Activated CD4-positive, alpha-beta T cell treated with anti-CD3 and anti-CD28 coated beads for 1 hour (primary cell): ENCODE measurements at places on chromosomes 7 and 10.
A peak's percentile ranks its signal among the peaks of the same experiment; 100 is the strongest.

DNA sequence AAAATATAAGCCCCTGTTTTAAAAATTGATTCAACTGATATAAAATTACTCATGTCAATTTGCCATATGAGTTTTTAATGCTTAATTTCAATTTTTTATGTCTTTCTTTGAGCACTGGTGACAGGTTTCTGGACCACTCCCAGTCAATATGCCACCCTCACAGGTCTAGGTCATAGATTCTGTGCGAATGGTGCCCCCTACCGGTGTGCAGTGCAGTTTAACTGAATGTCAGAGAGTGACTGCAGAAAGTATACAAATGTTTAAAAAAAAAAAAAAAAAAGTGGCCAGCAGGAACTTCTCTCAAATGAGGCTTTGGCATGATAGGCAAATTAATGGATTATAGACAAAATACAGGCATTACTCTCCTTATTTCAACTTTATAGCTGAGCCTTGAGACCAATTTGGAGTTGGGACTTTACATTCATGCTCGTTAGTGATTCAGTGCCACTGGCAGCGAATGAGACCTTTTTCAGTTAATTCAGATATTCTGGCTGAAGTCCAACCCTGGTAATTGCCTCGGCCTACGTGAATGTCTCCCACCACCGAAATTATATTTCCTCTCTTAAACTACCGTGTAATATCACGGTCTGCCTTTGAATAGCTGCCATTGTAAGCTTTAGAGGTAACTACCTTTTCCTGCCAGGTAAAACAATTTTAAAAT, 427.6 kb downstream of the PHTF2 start:
- DNase-seq: no peak

DNA sequence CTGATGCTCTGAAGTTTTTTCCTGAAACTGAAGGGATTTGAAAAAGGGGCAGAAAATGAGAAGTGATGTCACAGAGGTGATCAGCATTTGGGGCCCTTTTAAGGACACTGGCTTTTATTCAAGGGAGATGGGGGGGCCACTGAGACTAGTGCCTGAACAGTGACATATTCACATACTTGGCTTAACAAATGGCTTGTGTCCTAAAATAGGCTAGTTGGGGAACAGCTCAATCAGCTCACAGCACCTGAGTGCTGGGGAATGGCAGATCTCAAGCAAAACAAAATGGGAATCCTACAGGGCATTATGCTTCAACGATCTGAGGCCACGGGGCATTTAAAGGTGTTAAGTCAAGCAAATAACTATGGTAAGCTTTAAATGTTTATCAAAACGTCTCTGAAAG, 90.1 kb downstream of the UBE2H start:
- DNase-seq: no peak

DNA sequence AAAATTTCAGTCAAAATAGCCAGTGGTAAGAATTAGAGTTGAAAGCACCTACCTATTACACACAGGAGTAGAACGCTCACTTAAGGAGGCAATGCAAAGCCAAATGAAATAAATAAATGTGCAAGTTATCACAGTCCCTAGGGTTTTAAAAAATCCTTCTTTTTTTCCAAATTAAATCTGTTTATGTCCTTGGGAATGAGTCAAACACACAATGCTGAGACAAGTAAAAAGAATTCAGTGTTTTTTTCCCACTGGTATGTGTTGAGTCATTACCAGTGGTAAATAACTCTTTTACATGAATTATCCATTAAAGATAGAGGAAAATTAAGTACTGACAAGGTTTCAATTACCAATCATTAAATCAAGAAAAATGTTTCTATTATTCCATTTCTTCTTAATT, 438.6 kb downstream of the TNS3 start:
- DNase-seq: no peak

DNA sequence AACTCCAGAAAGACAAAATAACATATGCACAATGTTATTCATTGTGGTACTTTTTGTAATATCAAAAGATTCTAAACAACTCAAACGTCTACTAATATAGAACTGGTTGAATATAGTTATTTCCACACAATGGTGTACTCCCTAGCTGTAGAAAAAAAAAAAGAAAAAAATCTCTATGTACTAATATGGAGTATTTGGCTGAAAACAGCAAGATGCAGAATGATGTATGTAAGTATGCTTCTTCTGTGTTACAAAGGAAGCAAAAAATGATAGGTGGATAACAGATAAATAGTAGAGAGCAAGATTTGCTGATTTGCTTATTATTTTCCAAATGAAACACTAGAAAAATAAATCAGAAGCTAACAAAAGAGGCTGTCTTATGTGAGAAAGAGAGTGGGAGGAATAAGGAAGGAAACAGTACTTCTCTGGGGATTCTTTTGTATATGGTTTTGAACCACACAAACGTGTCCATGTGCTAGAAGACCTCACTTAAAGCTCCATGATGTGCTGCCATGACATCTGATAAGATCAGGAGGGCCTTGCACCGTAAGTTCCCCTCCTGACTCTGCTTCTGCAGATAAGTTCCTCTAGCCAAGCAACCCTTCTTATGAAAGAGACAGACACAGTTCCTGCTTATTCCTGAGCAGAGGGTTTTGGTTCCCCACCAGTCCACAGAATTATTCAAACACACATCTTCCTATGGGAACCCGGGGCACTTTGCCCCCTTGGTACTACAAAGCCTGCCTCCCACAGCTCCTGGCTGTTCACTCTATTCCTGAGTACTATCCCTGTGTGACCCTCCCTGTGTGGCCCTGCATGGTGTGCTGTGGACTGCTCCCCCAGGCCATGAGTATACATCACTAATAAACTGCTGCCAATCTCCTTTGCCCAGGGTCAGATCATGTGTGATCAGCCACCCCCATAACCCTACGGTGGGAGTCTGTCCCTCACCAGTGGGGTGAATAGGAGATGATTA, 159.1 kb downstream of the CCDC71L start:
- DNase-seq: no peak

- DNase-seq: peak; percentile 45
These were observed 10.6 kb downstream of the HABP2 start for GRCh38 chr10:113563306-113564088.

- DNase-seq: no peak
These were observed 455.0 kb downstream of the CCSER2 start for GRCh38 chr10:84783386-84783785.

GRCh38 chr10:93039721-93040120, 20.9 kb upstream of the CYP26C1 start:
- no peak for DNase-seq

DNA sequence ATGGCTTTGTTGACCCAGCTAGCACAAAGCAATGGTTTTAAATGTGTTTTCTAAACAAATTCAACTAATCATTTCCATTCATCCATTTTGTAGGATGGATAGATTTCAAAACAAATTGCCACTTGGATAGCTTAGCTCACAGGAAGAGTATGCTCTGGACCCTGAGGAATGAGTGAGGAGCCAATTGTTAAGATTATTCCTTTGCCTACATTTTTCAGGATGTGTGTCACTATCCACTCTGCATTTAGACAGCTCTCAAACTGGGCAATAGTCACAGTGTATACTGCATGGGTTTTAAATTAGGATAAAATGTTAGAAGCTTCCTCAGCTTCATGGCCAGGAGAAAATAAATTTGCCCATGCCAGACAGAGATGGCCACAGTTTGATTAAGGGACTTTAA, 605.6 kb upstream of the TEX47 start:
- DNase-seq: no peak

GRCh38 chr7:2090526-2091520, 141.9 kb downstream of the MAD1L1 start:
- DNase-seq: no peak

DNA sequence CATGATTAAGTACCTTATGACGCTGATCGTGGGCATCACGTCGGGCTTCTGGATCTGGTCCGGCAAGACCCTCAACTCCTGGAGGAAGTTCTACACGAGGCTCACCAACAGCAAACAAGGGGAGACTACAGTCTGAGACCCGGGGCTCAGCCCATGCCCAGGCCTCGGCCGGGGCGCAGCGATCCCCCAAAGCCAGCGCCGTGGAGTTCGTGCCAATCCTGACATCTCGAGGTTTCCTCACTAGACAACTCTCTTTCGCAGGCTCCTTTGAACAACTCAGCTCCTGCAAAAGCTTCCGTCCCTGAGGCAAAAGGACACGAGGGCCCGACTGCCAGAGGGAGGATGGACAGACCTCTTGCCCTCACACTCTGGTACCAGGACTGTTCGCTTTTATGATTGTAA, 2.5 kb downstream of the FZD1 start:
- no peak for DNase-seq

GRCh38 chr7:23334482-23335056, 35.4 kb downstream of the MALSU1 start:
- no peak for DNase-seq

DNA sequence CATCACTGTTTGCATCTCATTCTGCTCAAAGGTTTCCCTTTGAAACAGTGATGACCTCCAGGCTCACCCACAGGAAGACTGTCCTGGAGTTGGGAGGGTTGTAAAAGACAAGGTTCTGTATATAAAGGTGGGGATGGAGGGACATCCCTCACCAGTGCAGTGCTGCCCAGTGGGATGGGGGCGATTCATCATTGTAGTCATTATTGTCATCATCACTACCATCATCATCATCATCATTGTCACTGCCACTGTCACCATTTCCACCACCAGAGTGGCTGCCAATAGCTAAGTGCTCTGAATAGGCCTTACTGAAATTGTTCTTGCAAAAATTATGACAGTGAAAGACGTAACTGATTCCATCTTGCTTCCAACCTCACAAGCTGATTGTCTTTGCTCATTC, 24.7 kb downstream of the MRPS24 start:
- no peak for DNase-seq

GRCh38 chr7:43248961-43249822, 136.7 kb downstream of the HECW1 start:
- no peak for DNase-seq

- DNase-seq: no peak
These were observed 151.1 kb upstream of the PPP2R2D start for GRCh38 chr10:131749767-131750142.

DNA sequence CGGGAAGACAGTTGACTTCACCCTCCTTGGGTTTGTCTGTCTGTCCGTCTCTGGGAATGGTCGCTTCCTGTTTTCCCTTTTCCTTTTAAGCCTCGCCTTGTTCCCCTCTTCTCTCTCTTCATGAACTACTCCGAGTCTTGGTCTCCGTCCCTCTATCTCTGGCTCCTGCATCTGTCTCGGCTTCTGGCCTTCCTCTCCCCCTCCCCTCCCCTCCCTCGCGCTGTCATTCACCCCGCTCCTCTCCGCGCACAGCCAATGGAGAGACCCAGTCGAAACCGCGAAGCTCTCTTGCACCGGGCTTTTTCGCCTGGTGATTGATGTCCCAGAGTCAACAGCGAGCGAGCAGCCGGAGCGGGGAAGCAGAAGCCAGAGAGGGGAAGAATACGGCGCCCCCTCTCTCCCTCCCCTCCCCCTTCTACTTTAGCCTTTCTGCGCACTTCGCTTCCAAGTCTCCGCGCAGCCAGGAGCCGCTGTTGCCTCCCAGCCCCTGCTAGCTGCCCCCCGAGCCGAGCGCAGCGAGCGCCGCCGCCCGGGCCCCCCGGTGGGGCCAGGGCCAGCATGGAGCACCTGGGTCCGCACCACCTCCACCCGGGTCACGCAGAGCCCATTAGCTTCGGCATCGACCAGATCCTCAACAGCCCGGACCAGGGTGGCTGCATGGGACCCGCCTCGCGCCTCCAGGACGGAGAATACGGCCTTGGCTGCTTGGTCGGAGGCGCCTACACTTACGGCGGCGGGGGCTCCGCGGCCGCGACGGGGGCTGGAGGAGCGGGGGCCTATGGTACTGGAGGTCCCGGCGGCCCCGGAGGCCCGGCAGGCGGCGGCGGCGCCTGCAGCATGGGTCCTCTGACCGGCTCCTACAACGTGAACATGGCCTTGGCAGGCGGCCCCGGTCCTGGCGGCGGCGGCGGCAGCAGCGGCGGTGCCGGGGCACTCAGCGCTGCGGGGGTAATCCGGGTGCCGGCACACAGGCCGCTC, at the start of gene TLX1:
TSS of gene TLX1 (plus strand) at position 317 of the 978 bp plus-strand sequence. CDS start at position 559, 242 bp downstream.
- DNase-seq: no peak

GRCh38 chr10:4183761-4184261, 398.8 kb upstream of the KLF6 start:
- DNase-seq: no peak

- DNase-seq: no peak
These were observed 99.2 kb upstream of the PDLIM1 start for GRCh38 chr10:95389982-95390381.

DNA sequence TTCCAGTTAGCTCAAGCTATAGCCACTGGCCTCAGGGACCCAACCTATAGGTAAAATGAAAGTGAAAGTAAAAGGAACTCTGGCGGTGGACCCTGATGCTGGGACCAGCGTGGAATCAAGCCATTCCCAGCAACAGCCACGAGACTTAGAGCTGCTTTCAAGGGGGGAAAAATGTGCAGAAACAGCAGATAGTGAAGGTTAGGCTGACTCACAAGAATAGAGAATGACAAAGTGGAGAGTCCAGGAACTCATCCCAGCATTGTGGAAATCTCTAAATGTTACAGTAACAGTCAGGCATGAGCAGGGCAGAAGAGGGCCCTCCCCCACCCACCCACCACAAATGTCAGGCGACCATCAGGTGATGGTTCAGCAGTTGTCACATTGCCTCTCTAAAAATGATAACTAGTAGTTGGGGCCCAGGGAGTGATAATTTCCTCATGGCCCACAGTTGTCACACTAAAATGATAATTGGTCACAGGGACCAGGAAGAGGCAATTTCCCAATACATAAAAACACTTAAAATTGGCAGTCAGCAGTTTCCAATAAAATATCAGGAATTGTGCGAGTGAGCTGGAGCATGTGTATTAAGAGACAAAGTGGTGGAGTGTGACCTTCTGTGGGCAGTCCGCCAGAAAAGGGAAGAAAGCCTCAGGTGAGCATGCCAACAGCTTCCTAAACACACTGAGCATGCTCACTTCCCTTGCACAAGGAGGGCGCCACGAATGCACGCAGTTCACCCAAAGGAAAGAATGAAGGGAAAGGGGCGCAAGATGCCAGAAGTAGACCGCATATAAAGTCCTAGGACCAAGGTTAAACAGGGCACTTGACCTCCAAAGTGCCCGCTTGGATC, 129.8 kb upstream of the PPP1R3A start:
- DNase-seq: no peak

GRCh38 chr7:1737956-1738355, 67.9 kb downstream of the ELFN1 start:
- DNase-seq: no peak

- no peak for DNase-seq
These were observed 115.9 kb upstream of the EEPD1 start for GRCh38 chr7:36037121-36037662.

- no peak for DNase-seq
These were observed 223.0 kb downstream of the AHR start for GRCh38 chr7:17521437-17521836.
